ENCODE measurements at places on chromosomes 12 and 14.

DNA sequence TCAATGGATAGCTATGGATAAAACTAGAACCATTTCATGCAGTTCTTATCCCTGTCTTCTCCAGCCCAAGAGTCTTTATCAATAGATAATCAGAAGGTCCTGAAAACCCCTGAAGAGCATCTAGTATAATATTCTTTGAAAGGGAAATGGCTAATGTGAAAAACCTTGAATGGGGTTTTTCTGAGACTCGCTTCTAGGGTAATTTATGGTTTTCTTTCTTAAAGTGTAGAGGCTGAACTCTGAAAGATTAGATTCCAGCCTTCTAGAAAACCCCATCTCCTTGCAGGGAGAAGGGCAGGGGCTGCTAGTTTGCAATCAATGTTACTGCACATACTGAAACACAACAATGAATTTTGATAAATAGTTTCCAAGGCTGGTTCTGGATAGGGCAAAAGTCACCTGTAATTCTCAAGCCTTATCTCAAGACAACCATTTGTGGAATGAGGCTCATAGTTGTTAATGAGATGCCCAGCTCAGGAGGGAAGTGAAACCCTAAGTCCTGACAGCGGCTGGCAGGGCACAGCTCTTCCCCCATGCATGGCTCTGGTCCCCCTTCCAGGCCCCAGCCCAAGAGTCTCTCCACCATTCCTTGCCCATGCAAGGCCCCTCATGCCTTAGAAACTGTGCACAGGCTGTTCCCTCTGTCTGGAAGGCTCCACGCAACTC, 33.7 kb upstream of the PYGL start:
- DNase-seq = peak; percentile 16

DNA sequence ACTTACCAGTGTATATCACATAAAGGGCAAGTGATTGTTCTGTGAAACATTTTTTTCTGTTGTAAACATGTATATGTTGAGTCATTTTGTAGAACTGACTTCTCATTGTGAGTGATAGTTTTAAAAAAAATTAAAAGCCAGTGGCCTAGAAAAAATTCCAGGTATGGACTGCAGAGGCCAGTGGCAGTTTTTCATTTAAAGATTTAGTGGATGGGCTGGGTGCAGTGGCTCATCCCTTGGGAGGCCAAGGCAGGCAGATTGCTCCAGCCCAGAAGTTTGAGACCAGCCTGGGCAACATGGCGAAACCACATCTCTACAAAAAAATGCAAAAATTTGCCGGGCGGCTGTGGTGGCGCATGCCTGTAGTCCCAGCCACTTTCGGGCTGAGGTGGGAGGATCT, 84.7 kb upstream of the MDM1 start:
- no peak for DNase-seq

GRCh38 chr14:84969501-84969900, 560.4 kb upstream of the FLRT2 start:
- no peak for DNase-seq

DNA sequence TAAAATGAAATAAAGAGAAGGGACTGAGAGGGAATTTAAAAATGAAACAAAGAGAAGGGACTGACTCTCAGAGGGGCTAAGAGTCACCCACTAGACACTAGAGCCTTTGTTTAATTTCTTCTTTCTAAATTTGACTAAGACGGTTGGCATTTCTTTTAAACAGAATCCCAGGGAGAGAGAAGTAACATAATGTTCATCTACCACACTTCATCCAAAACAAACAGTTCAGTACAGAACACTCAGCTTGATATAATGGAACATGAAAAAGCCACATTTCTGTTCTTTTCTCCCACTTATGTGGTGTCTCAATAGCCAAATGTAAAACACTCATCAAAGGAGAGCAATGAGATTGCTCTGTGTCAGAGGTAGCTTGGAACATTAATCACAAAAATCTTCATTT, 10.1 kb upstream of the NT5DC3 start:
- no peak for DNase-seq

GRCh38 chr12:89348894-89349699, 3.2 kb downstream of the DUSP6 start:
- DNase-seq = no peak

- no peak for DNase-seq
These were observed 38.0 kb downstream of the RIMBP2 start for GRCh38 chr12:130677957-130678558.

DNA sequence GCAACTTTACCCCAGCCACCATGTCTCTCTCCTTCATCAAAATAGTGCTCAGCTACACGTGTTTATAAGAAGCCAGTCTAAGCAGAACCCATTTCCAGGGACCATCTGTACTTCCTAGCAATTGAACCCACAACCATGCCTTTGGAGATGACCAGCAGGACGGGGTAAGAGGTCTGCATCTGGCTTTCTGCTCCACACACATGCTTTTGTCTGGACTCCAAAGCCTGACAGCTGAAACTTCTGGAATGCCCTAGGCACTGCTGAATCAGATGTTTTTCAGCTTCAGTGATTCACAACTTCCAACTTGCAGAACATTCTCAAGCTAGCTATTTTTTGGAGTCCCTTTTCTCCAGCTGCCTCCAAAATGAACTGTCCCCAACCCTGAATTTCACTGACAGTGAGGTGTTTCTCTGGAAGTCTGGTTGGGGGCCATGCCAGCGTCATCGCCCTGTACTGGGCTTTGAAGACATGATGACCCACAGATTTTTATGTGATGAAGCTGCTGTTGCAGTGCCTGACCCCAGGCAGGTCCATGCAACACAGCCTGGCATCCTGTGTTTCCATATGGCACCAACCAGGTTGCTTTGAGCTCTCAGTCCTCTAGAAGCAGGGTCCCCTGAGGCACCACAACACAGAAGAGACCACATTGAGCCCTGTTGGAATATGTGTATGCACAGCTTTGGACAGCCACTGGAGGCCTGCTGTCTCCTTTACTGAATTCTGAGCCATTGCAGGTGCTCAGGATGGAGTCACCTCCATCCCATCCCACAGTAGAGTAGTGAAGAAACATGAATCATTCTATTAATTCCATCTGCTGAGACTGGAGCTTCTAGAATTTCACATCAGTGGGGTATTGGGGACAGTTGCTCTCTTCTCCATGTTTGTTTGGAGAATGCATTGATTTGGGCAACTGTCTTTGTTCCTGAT, 80.2 kb downstream of the NUAK1 start:
- no peak for DNase-seq

DNA sequence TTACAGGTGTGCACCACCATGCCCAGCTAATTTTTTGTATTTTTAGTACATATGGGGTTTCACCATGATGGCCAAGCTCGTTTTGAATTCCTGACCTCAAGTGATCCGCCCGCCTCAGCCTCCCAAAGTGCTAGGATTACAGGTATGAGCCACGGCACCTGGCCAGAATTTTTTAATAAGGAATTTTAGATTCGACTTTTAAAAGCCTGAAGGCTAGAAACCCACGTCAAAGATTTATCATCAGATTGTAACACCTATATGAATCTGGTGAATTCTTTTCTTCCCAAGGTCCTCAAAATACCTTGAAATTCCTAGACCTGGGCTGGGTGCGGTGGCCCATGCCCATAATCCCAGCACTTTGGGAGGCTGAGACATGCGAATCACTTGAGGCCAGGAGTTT, 18.7 kb upstream of the MMP19 start:
- no peak for DNase-seq

DNA sequence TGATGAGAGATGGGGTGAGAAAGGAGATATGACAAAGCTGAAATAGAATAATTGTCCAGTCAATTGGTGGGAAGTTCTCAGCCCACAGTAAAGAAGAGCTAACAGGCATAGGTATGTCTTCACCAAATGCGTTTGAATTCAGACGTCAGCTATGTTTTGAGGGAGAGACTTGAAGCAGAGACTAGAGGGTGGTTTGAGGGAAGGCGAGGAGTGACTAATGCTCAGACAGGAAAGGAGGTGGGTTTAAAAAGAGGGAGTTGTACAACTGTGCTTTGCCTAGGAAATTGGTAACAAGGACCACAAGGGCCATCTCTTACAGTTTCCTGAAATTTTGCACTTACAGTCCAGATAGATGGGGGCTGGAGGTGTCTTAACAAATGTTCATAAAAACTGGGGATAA, 6.4 kb downstream of the JKAMP start:
- no peak for DNase-seq

DNA sequence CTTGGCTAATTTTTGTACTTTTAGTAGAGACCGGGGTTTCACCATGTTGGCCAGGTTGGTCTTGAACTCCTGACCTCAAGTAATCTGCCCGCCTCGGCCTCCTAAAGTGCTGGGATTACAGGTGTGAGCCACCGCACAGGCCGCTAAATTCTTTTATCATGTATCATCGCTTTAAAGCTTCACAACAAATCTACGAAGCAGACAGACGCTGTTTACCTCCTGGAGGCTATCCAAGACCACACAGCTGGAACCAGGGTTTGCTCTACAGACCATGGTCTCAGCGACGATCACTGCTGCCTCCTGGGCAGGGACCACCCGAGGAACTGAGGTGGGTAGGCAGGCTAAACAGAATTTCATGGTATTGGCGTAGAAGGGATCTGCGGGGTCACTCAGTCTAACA, 27.2 kb downstream of the KRT80 start:
- no peak for DNase-seq

- DNase-seq = no peak
These were observed 56.2 kb downstream of the TSPAN9 start for GRCh38 chr12:3133405-3133783.

- DNase-seq = no peak
These were observed 979 bp downstream of the LTBP2 start for GRCh38 chr14:74610866-74611649.

GRCh38 chr12:108090107-108090899, 38.8 kb upstream of the WSCD2 start:
- DNase-seq = no peak

- no peak for DNase-seq
These were observed 72.0 kb upstream of the DBX2 start for GRCh38 chr12:45122768-45123380.

GRCh38 chr14:25570483-25570882, 520.5 kb upstream of the STXBP6 start:
- DNase-seq = no peak

DNA sequence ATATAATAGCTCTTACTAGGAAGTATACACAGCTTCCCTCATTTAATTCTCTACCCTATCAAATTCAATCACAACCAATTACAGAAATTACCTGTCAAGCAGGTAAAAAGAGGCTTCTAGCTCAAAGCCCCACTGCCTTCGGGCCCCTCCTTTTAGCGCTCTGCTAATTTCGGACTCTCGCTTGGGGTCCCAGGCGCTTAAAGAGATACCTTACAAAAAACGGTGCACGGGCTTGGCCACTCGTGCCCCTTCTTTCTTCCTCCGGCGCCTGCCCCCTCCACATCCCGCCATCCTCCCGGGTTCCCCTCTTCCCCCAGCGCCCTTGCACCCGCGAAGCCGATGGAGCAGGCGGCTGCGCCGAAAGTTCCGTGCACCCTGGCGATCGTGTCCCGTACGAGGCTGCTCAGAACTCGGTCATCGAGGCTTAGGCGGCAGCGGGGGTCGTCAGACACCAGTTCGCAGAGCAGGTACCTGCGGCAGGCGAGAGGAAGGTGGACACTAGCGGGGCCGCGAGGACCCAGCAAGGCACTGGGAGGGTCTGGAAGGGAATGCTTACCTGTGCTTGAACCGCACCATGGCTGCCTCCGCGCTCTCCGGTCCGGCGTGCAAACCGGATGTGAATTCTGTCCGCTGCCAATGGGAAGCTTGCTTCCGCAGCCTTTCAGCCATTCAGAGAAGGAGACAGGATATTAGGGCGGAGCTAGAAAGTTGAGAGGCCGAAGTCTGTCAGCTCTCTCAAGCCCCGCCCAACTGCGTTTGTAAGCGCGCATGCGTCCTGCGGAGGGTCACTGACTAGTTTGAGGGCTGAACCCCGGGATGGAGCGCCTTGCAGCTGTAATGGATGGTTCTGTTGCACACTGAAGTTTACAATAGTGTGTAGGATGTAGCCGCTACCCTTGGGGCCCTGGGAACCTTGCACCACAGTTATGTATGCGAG, at the start of gene POP5:
Gene POP5 (minus strand): TSS at position 616 of the 937 bp plus-strand sequence. CDS start 40 bp downstream, at position 576.
- peak; percentile 93 for DNase-seq

DNA sequence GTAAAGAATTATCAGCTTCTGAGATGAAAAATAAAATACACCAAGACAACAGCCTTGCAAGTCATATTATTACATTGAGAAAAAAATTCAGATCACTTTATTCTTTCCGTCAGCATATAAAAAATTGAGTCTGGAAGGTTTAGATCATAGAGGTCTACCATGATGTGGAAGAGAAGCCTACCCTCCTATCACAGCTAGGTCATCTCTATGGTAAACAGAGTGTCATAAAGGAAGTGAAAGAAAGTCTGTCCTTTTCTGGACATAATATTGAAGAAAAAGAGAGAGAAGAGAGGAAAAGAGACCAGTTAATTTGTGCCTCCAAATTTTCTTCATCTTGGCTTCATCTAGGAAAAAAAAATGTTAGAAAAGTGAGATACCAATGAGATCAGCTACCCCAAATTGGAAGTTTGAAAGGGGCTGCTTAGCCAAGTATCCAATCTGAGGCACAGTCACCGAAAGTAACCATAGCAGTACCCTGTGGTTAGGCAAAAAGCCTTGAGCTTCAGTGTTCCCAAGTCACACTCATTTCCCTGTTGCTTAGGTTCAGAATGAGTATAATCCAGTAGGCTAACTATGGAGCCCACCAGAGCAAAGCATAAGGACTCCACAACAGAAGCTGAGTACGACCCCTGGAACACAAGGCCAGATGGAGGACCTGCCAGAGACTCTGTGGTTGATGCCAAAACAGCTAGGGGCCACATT, 38.1 kb downstream of the DUSP6 start:
- DNase-seq = no peak

GRCh38 chr12:55738123-55739024, 4.5 kb upstream of the GDF11 start:
- DNase-seq = peak; percentile 77

DNA sequence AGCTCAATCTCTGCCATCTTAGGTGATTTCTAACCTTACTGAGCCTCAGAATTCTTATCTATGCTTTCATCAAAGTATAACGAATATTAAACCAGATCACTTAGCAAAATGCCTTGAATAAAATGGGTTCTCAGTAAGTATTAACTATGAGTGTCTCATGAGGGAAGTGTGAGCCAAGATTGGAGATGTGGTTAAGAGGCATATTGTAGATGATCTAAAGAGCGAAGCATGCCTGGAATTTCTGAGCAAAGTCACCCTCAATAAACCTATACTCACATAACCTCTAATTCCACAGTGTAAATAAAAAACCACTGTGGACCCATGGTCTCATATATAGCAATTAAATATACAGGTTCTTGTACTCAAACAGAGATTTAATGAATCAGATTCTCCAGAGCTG, 193.1 kb upstream of the FSCB start:
- no peak for DNase-seq

DNA sequence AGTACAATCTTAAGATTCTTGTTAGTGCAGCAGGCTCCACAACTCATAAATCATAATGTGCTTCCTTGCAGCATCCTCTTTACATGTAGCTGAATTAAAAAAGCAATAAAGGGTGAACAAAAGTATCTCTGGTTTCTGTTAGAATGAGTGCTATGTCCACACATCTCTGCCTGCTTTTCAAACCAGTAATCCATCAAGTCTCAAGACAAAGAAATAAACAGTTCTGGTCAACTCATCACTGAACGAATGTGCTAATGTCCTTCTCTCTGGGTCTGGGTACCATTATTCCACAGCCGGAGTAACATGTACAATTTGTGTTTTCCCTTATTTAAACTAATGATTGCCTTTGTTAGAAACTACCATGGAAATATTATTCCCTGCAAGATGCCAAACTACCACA, 273.0 kb upstream of the USP15 start:
- DNase-seq = no peak

GRCh38 chr12:75389706-75390105, 1.2 kb upstream of the GLIPR1L2 start:
- DNase-seq = no peak

- DNase-seq = no peak
These were observed 17.2 kb downstream of the USP30 start for GRCh38 chr12:109069307-109070271.

All from GM12878 (cell line).